Neural progenitor cell (in vitro differentiated cells): ENCODE measurements at places on chromosomes 2 and 18. TPM values are rescaled to one million over a fixed set of nuclear protein-coding genes. Genes with fewer than 3 reads are reported as not detected.

The KCNS3 gene
- total RNA-seq, result 10.0 and 15.0 TPM in 2 replicates

DNA sequence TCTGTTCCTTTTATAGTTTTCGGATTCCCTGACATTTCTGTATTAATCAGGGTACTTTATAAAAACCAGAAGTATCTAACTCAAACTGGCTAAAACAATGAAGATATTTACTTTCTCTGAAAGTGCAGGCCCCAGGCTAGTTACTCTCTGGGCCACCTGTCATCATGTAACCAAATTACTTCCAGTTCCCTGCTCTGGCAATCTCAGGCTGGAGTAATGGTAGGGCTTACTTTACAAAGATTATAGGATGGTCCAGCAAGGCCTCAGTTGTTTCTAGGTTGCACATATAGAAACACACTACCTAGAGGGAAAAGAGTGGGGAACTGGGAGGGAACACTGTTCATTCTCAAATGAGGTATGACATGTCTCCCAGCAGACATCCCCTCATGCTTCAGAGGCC lies 74.8 kb downstream of the CHST9 start:
- DNase-seq, result no peak

- DNase-seq, result no peak
Observed at GRCh38 chr2:180677930-180678624, 302.3 kb upstream of the UBE2E3 start.

DNA sequence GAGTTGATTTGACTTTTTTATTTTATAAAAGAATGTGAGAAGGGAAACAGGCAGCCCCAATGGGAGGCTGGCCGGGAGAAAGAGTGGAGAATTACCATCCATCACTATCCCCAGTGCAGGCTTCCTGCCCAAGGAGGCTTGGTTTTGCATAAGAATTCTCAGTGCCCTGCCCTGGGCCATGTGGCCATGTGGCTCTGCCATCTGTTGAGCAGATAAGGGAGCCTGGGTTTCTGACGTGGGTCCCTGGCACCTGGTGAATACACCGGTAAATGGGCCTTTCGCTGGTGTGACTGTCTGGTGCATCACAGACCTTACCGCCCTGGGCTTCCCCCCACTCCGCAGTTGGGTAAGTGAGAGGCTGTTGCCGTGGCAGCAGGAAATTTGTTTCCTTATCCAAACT lies 54.5 kb upstream of the TMEM163 start:
- DNase-seq, result no peak

The VAPA gene
- 165 and 285 TPM in 2 replicates for total RNA-seq

- no peak for DNase-seq
Observed at GRCh38 chr2:60662781-60663180, 93.3 kb upstream of the PAPOLG start.

GRCh38 chr2:85892216-85892944 lies 3.6 kb upstream of the ST3GAL5 start:
- DNase-seq, result no peak

DNA sequence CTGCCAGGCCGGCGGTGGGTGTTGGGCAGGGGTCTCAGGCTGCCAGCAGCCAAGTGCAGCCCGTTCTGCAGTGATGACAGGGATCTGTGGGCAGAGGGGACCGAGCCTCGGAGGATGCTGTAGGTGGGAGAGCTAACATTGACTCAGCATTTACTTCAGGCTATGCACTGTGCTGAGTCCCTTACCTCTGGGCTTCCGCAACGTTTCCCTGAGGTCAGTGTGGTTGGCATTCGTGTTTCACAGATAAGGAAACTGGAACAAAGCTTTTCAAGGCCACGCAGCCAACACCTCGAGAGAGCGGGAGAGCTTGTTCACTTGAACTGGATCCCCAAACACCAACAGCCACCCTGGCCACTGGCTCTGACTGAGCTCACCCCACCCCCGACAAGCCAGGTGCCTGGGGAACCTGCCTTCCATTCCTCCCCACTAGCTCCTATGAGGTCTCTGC lies 839 bp upstream of the GPR148 start:
- no peak for DNase-seq

DNA sequence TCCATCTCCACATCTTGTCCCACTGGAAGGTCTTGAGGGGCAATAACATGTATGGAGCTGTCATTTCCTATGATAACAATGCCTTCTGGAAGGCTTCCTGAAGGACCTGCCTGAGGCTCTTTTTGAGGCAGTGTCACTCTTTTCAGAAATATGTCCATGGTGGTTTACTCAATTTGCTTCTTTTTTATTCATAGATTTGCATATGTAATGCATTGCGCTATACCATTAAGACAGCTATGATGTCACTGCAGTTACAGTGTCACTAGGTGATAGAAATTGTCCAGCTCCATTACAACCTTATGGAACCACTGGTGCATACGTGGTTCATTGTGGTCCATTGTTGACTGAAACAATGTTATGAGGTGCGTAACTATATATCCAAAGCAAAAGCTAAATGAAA lies 19.9 kb downstream of the NABP1 start:
- DNase-seq, result no peak

- DNase-seq, result no peak
Observed at GRCh38 chr2:31962757-31963361, 47.9 kb downstream of the MEMO1 start.

The NT5DC4 gene
- total RNA-seq, result not detected in 2 replicates

- DNase-seq, result no peak
Observed at GRCh38 chr2:129667577-129667976, 311.9 kb upstream of the RAB6C start.

DNA sequence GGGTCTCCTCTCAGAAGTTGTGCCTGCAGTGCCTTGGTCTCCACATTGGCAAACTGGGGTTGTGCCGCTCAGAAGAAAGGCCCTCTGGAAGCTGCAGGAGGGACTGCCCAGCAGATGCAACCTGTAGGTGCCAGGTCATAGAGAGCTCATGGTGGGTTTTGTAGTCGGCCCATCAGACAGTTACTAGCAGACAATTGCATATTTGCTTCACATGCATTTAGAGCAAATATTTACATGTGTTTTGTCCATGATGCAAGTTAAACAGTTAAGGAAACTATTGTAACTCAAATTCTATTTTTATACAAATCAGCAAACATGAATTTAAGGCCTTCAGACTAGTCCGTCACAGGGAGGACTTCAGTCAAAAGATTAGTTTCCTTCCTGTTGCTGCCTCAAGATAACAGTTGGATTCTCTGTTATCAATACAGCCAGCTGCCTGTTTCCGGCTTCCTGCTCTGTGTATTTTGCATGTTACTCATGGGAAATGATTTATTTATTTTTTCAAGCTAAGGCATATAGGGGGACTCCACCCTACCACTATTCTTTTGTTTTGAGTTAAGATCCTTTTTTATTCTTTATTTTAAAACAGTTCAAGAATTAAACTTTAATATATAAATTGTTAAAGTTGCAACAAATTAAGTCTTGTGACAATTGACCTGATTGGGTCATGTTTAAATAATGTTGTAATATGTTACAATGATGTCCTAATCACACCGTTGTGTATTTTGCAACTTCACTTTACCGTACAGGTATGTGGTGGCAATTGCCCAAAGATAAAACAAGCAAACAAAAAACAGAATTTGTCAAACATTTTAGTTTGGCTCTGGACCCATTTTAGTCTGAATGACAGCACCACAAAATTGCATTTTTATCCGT lies 133.5 kb downstream of the SPTBN1 start:
- DNase-seq, result no peak

- DNase-seq, result peak; percentile 51
Observed at GRCh38 chr18:42174909-42175308, 219.9 kb downstream of the PIK3C3 start.

The TLX2 gene
- not detected in 2 replicates for total RNA-seq

DNA sequence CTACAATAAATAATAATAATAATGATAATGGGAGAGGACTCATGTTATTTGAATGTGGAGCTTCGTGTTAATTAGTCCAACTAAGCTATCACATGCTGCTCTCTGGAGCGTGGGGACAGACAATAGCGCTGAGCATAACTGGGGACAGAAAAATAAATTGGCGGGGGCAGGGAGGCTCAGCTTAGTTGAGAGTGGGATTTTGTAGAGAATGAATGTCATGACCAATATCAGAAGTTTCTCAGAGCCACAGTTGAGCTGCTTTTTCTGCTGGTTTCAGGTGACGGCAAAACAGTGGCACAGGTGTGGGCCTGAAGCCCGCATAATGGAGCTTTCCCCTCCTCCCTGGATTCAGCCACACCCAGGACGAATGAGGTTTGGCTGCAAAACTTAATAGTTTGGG lies 111.1 kb upstream of the CAB39 start:
- DNase-seq, result no peak

DNA sequence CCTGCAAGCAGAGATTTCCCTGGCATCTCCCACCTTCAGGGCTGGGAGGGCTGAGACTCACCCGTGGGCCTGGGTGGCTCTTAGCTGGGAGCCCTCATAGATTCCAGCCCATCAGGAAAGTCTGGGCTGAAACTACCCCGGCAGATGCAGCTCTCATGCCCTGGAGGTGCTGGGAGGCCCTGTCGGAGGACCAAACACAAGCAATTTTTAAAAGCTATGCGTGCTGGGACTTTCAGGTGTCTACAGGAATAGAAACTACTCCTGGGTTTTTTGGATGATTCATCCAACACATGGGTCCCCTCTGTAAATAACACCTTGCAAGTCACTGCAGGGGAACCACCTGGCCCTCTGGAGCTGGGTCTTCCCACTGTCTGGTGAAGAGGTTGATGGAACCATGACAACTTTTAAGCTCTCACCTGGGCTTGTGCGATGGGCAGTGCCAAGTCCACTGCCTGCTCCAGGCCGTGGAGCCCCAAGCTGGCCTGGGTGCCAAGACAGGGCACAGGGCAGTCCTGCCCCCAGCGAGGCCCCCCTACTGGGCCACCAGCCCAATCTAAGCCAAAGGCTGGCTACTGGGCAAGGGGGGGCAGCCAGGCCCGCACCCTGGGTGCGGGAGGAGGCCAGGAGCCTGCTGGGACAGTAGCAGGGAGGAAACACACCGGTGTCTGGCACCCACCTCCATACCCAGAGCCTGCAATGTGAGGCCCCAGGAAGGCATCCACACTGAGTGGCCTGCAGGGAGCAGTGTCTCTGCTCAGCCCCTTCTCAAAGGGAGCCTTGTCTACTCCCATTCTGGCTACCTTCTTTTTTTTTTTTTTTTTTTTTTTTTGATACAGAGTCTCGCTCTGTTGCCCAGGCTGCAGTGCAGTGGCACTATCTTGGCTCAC lies 1.1 kb upstream of the GPR55 start:
- no peak for DNase-seq

DNA sequence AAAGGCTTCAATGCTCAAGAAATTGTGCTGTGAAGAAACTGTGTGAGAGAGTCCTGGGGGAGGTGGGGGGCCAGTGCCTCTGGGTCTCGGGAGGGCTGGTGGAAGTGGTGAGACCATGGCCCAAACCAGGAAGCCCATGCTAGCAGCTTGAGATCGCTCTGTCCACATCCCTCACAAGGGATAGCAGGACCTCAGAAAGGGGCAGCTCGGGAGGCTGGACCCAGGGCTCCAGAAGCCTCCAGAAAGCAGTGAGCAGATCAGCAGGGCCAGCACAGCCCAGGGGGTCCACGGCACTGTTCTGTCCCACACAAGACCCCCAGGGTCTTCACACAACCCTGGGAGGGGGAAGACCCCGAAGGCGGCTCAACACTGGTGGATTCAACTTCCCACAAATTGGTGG lies 24.1 kb downstream of the ST8SIA5 start:
- DNase-seq, result no peak

DNA sequence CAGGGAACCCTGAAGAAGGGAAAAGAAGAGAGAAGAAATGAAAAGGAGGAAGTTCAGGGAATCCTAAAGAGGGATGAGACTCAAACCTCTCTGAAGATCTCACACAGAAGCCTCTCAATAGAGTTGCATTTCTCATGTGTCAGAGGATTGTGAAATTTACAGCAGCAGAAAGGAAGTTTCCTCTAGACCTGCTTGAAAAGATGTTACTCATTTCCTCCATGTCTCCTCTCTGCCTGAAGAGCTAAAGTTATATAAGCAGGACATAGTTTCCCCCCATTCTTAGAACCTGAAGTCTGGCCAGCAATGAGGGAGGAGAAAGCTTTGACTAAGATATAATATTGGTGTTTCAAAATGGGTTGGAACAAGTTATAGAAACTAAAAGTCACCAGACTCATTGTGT lies 1155.6 kb downstream of the LRP1B start:
- no peak for DNase-seq

GRCh38 chr2:57987835-57988573 lies 58.6 kb upstream of the VRK2 start:
- DNase-seq, result no peak

DNA sequence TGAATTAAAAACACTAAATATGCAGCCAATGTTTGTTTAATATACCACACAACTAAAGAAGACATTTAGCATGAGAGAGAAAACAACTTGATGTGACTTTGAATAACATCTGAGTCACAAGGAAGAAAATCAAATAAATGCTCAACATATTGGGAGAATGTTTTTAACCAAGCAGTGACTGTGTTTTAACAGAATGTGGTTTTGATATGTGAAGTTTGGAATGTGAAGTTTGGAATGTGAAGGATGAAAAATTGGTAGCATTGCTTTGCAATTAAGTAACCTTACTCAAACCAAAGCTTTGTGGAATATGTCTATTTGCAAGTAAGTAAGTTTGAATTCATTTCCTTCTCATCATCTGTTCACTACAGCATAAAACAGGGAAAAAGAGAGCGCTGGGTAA lies 128.2 kb upstream of the DNAJC10 start:
- DNase-seq, result no peak

- no peak for DNase-seq
Observed at GRCh38 chr2:137912371-137912770, 51.9 kb upstream of the HNMT start.

DNA sequence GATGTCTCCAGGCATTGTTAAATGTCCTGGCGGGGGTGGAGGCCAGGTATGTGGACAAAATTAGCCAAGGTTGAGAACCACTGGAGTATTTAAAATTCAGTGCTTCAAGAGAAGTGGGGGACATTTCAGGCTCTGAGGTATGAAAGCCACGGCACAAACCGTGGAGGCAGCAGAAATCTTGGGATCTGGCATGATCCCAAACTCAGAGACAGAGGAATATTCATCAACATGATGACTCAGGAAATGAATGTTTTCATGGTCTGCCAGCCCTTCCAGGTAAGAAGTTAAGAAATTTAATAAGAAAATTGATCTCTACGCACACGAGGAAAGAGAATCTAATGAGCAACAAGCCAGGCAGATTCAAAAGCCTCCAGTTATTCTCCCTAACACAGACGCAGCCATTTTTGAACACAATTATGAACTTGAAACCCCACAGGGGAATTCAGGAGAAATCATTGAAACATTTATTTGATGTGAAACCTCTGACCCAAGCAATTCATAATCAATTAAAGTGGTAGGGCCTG lies 11.3 kb upstream of the GRP start:
- no peak for DNase-seq

DNA sequence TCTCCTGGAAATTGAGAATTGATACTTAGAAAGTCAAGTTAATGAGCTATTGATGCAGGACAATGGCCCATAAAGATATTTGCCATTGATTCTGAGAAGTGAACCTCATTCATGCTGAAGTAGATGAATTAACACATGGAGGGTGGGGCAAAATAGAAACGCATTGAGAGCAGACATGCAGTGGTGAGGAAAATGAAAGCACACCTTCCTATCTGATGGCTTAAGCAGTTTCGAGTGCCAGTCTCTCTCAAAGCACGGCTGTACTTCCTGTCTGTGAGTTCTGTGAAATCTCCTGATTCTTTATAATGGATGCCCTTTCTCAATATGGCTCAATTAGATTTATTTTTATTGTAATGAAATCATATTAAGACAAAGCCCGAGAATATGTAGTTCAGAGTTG lies 247.0 kb downstream of the TMX3 start:
- DNase-seq, result no peak

The ELOA2 gene
- not detected in 2 replicates for total RNA-seq

The SERTAD2 gene
- 12.2 and 19.1 TPM in 2 replicates for total RNA-seq
